Left ventricle myocardium superior (tissue), 1 donor: ENCODE measurements at places on chromosomes 13 and 19.

DNA sequence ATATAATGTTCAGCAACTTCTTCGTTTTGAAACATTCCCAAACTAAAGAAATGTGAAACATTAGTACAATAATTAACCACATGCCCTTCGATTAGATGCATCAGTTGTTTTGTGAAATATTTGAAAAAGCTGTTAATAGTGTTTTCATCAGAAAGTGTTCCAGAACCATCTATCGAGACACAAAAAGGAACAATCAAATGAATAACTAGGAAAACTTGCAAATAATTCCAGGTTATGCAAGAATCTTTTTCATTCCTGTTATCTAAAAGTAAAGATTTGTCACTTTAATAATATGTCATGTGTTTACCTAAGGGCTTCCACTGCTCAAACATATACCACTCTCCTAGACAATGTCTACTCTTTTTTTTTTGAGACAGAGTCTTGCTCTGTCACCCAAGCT, 904.2 kb upstream of the MIR17HG start:
- DNase-seq: no peak

DNA sequence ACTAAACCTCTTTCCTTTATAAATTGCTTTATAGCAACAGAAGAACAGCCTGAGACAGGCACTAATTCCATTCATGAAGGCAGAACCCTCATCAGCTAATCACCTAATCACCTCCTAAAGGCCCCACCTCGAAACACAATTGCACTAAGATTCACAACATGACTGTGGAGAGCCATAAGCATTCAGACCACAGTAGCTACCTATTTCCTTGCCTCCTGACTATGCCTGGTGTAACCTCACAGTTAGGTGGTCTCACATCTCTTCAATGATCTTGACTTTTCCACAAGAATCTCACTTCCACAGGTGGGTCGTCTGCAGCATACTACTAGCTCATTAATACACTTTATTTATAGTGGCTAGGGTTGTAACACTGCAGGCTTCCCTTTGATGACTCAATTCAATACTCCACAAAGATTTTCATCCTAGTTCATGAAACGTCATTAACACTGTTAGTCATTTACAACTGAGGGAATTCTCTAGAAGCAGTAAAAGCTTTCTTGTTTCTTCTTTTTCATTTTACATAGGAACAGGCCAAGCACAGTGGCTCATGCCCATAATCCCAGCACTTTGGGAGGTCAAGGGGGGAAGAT, 27.1 kb downstream of the STK24 start:
- no peak for DNase-seq

DNA sequence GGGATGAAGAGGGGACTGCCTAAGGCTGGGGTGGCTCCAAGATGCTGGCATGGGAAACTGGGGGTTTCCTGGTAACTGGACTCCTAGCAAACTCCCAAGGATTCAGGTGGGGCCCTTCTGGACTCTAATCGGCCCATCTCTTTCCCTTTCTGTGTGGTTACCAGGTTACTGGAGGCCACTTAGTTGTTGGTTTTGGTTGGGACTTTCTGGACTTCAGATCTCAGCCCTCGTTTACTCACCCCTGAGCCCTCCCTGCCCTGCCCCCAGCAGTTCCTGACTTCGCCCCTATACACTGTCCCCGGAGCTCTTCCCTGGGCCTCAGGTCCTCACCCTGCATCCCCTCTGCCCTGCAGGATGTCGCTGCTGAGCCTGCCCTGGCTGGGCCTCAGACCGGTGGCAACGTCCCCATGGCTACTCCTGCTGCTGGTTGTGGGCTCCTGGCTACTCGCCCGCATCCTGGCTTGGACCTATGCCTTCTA, 328 bp downstream of the CYP4F12 start:
- no peak for DNase-seq

DNA sequence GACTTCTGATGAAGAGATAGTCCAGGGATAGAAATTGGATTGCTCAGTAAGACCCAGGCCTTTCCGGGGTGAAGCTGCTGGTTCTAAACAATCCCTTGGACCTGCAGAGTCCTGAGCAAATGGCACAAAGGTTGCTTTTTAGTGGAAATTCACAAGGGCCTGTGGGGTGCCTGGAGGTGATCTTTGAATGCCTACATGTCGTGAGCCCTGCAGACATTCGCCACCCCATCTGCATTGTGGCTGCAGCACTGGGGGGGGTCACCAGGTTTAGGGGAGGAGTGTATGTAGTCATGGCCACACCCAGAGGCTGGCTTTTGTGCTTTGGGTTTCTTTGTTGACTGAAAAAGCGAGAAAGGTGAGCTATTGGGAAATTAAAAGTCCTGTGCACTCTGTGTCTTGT, 41.4 kb downstream of the SLC7A9 start:
- no peak for DNase-seq

GRCh38 chr19:7779631-7780486, 16.8 kb downstream of the CLEC4M start:
- no peak for DNase-seq

GRCh38 chr19:18299654-18300053, 18.2 kb upstream of the JUND start:
- DNase-seq: no peak

- DNase-seq: peak; percentile 54
Observed at GRCh38 chr13:40597735-40598365, 68.6 kb downstream of the FOXO1 start.

DNA sequence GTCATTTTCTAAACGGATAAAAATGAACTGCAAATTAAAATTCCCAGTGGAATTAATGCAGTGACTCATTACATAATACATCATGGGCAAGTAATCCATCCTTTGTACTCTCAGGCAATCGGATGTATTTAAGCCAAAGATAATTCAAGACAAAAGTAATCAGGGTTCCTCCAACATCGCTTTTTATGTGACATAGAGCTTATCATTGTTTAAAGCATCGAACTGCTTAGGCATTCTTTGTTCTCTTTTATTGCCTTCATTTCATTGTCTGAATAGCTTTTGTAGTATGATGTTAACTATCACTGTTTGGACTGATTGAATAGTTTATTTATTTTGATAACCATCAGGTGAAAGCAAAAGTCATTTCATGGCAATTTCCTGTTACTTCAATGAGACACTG, 209.4 kb downstream of the ITGBL1 start:
- no peak for DNase-seq
